ENCODE measurements at places on chromosomes 7 and 10.

- no peak for DNase-seq
Measured at GRCh38 chr10:130553826-130554225, 417.6 kb downstream of the GLRX3 start.

DNA sequence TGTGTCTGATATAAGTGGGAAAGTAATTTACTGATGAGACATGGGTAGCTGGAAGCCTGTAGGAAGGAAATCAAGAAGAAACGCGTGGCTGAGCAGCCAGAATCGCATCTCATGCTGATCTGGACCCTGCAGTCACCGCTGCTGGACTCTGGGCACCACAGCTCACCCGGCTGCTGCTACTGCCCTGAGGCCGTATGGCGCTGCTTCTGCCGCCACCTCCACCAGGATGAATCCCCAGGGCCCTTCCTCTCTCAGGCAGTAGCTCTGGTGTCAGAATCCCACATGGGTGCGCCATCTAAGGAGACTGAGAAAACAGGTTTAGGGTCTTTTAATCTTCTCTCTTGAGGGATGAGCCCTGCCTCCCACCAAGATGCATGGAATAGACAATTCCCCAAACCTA lies 70.3 kb upstream of the AGK start:
- DNase-seq = no peak

GRCh38 chr10:58467931-58468635 lies 44.6 kb upstream of the BICC1 start:
- DNase-seq = no peak

- no peak for DNase-seq
Measured at GRCh38 chr10:81177651-81178244, 640.0 kb downstream of the SH2D4B start.

DNA sequence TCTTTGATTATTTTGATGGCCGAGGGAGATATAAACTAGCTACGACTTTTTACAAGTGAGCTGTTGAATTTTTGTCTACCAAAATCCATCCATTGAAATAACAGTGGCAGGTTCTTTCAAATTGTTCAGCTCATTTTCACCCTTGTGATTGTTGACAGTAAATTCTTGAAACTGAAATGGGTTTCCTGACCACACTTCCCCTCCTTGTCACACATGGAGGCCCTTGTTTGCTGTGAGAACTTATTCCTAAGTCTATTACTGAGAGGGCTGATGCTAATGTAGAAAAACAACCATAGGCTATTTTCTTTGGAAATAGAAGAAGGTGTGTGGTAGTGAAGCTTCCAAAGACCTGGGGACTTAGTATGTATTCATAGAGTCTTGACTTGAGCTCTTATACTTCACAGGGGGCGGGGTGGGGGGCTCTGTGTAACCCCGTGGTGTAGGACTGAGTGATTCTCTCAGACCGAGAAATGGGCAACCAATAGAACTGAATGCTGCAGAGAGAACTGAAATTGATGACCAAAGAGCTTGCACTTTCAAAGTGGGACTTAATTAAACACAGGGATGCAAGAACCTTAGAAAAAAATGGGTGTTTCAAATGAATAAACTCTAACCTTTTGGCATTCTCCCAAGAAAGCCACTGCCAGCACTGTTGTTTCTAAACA lies 718.9 kb downstream of the CCSER2 start:
- no peak for DNase-seq

DNA sequence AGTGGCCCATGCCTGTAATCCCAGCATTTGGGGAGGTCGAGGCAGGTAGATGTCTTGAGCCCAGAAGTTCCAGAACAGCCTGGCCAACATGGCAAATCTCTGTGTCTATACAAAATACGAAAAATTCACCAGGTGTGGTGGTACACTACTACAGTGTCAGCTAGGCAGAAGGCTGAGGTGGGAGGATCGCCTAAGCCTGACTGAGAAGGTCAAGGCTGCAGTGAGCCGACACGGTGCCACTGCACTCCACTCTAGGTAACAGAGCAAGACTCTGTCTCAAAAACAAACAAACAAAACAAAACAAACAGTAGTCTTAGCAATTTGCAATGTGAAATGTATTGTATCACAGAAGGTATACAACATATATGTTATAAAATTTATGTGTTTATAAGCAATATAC lies 348.0 kb downstream of the SEMA3D start:
- no peak for DNase-seq

DNA sequence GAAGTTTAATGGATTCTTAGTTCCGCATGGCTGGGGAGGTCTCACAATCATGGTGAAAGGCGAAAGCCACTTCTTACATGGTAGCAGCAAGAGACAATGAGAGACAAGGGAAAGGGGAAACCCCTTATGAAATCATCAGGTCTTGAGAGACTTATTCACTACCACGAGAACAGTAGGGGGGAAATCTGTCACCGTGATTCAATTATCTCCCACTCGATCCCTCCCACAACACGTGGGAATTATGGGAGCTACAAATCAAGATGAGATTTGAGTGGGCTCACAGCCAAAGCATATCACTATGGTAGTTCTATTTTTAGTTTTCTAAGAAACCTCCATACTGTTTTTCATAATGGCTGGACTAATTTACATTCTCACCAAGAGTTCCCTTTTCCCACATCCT lies 36.7 kb downstream of the SPAM1 start:
- DNase-seq = no peak

GRCh38 chr10:17905491-17905890 lies 46.2 kb upstream of the SLC39A12 start:
- DNase-seq = no peak

GRCh38 chr7:139132887-139133286 lies 23.4 kb upstream of the ZC3HAV1 start:
- DNase-seq = no peak

DNA sequence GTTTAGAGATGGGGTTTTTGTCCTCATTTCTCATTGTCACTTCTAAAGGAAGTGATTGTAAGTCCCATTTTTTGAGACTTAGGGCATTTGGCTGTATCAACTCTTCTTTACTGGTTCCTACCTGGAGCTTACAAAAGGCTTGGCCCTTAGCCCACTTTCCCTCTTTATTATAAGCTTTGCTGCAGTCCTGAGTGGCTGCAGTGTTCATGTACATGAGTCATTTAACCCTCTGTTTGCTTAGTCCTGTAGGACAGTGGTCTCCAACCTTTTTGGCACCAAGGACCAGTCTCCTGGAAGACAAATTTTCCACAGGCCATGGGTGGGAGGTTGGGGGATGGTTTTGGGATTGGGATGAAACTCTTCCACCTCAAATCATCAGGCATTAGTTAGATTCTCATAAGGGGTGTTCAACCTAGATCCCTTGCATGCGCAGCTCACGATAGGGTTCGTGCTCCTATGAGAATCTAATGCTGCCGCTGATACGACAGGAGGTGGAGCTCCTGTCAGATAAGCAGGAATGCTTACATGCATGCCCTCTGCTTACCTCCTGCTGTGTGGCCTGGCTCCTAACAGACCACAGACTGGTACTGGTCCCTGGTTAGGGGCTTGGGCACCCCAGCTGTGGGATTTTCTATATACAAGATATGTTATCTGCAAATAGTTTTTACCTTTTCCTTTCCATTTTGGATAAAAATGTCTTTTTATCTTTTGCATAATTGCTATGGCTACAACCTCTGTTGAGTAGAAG lies 99.7 kb downstream of the CCSER2 start:
- no peak for DNase-seq

DNA sequence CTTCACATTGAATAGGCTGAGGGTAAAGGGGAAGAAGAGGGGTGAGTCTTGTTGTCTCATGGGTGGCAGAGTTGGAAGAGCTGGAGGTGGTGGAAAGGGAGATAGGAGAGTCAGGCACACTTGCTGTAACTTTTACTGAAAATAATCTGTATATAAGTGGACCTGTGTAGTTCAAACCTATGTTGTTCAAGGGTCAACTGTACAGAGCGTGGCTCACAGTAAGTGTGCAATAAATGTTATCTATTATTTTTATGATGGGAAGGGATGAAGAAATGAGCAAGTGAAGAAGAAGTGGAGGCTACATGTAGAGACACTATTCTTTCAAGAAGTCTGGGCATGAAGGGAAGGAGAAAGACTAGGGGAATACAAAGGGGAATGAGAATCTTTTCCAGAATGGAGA lies 71.5 kb upstream of the FAM133B start:
- no peak for DNase-seq

DNA sequence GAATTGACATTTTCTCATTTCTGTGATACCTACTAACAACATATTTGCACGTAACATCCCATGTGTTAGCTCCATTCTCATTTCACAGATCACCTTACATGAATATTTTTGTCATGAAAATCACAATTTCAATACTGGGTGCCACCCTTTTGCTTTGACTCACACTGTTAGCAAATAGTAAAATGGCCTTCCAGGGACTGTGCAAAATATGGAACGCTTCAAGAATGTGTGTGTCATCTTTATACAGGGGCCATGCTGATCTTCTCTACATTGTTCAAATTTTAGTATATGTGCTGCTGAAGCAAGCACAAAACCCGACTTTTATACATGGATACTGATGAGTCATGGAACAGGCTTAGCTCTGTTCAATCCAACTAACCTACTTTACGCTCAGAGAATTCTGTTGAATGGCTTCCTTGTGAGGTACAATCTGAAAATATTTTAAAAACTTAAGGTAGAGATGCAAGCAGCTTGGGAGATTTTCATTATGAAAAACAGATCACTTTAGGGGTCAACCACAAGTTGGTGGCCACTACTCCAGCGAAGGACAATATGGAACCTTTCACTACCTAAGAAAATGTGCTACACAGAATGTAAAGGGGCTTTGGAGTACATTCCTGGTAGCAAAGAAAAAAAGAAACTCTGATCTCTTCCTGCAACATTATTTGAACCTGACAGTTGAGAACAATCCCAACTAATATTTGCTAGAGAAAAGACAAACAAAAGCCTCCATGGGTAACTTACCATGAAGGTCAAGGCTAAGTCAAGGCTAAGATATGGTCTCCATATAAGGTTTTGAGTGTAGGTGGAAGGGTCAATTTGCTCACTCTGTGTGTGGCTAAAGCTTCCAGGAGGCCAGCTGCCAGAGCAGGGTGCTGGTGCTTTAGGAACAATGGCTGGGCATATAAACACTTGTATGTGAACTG lies 11.9 kb downstream of the ANKRD26 start:
- DNase-seq = no peak

DNA sequence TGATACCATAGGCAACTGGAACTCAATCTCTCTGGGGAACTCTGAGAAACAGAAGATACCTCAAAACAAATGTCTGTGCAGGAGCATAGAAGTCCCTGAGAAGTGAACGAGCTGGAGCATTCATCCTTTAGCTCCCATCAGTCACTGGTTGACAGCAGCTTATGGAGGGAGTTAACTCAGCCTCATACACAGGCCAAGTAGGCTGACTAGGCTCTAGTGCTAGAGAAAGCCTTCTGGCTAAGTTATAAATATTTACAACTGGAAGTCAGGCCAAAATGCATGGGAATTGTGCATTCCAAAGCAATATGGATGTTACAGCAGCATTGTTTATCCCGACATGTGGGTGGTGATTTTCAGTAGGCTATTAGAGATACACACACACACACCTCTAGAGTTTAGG lies 66.5 kb downstream of the ANK3 start:
- DNase-seq = no peak

- no peak for DNase-seq
Measured at GRCh38 chr7:4436361-4436895, 245.7 kb upstream of the FOXK1 start.

DNA sequence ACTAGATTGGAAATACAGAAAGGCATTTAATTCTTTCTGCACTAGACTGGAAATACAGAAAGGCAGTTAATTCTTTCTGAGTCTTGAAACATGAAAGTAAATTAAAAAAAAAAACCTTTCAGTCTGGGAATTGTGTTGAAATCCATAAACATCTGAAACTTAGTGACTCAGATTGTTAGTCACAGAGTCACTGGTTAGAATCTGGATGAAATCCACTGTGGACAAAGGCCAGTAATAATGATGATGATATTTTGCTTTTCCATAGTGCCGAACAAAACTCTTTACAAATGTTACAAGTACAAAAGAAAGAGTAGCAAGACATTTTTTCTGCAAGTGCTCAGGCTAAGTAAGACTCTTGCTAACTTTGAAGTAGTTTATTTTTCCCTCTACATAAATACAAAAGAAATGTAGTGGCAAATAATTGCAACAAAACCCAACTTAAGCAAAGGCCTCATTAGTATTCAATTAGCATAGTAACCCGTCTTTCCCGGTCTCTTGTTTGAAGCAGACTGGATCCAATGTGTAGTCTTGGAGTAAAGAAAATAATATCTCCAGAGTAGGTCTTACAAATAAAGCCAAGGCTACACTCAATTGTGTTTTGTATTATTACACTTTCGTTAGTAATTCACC lies 5.8 kb upstream of the PRTFDC1 start:
- no peak for DNase-seq

DNA sequence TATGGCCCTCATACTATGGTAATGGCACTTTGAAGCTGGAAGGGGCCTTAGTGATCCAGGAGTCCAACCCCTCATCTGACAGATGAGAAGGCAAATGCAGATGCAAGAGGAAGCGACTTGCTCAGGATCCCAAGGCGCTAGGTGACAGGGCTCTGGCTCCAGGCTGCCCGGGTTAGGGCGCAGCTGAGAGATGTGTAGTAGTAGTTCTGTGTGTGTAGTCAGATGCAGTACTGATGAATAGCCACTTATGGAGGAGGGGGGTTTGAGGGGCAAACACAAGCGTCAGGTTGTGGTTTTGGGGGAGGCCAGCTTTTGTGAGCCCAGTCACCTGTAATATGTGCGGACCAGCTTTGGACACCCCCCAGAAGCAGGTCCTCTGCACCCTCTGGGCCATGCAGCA lies 4.8 kb downstream of the ADRA2A start:
- no peak for DNase-seq

GRCh38 chr10:14371581-14371980 lies 40.9 kb upstream of the FRMD4A start:
- no peak for DNase-seq

DNA sequence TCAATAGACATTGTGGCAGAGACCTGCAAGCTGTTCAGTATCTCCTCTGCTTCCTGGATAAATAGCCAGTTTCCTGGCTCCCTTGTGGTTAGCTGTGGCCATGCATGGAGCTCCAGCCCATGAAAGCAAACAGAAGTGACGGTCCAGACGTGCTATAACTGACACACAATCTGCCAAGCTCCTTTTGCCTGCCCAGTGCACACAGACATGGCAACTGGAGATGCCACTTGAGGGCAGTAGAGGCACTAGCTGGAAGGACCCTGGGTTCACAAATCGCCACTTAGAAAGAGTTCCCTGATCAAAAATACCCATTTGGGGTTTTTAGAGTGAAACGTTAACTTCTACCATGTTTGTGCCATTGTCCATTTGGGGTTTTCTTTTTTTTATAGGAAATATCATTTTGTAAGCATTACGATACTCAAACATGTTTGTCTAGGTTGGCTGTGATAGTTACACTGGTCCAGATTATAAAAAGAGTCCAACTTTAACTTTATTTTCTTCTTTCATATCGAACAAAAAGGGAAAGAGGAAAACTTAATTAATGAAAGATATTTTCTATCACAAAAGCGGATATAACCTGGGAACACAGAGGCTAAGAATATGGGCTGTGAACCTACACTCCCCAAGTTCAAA lies 31.3 kb downstream of the KIN start:
- DNase-seq = no peak

Data from stimulated activated CD4-positive, alpha-beta T cell treated with anti-CD3 and anti-CD28 coated beads, Interleukin-4, amount 100 ng/mL, for 48 hours (primary cell).